ENCODE measurements at places on chromosomes 2 and 18.
A peak's percentile ranks its signal among the peaks of the same experiment; 100 is the strongest.

- ATAC-seq: no peak
These were observed 1.8 kb downstream of the SERPINB13 start for GRCh38 chr18:63588909-63589308.

DNA sequence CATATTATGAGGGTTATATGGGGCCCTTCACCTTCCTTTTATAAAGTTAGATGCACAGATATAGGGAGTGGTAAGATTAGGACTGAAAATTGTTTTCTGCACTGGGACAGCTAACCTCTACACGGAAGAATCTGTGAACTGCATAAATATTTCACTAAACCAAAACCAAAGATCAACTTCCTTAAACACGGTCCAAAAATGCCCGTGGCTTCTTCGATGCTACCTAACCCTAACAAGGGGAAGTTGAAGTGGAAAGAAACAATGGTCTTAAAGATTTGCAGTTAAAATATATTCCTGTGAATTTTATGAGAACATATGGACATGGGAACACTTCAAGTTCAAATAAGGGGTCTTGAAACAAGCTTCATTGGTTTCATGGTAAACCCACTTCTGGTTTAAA, 33.3 kb upstream of the PAX3 start:
- no peak for ATAC-seq

- no peak for ATAC-seq
These were observed 49.5 kb upstream of the TBC1D8 start for GRCh38 chr2:101200676-101201075.

DNA sequence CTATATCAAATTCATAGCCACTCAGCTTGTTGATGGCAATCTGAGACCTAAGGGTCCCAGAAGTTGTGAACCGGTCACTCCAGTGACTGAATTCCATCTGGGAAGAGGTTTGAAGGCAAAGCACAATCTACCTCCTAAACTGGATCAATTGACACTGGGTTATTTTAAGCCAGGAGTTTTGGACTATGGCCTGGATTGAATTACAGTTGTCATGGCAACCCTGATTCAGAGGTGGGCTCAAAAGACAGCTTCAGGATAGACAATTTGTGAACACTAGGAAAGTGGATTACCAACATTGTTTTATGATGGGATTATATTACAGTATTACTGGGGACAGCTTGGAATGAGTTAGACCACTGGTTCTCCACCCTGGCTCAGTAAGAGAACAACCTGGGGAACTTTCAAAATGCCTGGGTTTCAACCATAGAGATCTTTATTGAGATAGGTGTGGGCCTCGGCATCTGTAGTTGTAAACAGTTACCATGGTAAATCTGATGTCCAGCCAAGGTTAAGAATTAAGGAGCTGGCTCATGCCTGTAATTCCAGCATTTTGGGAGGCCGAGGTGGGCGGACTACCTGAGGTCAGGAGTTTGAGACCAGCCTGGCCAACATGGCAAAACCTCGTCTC, 58.8 kb downstream of the MFSD6 start:
- ATAC-seq: no peak

DNA sequence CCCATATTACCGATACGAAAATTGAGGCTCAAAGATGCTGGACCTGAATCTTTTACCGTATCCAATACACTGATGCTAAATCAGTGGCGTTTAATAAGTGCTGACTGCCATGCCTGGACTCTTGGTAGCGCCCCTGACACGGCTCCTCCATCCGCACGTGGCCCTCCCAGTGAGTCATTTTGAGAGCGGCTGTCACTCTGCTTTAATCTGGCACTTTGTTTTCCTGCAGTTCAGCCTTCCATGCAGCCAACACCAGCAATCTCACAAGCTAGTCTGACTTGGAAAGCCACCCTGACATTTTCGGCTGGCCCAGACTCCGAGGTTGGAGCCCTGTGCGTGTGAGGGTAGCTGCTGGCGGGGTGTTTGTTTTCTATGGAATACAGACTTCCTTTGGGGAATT, 155.1 kb upstream of the LMAN1 start:
- ATAC-seq: no peak

GRCh38 chr2:12463189-12463588, 253.5 kb upstream of the TRIB2 start:
- no peak for ATAC-seq

DNA sequence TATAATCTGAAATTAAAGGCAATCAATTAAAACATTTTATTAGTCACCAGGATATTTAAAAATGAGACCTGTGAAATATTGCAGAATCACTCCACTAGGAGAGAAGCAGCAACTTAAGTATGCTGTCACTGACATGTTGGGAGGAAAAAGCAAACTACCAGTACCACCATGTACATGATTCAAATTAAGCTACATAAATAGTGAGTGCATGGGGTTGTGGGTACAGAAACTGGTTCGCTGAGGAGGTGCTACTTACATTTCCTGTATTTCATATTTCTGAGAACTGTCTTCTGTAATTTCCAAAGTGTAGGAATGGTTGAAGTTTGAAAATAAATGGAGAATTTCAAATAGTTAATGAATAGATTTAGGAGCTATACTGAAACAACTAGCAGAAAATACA, 7.9 kb upstream of the NR4A2 start:
- peak; percentile 10 for ATAC-seq

DNA sequence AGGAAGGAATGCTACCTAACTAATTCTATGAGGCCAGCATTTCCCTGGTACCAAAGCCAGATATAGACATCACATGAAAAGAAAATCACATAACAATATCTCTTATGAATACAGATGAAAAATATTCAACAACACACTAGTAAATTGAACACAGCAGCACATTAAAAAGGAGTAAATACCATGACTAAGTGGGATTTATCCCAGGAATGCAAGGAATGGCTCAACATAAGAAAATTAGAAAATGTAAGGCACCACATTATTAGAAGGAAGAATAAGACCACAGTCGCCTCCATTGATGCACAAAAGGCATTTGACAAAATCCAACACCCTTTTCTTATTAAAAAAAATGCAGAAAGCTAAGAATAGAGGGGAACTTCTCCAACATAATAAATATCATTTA, 133.9 kb downstream of the TTC32 start:
- ATAC-seq: no peak

- ATAC-seq: no peak
These were observed 52.5 kb downstream of the RAB31 start for GRCh38 chr18:9760641-9761040.

- ATAC-seq: no peak
These were observed 91.9 kb upstream of the LDAH start for GRCh38 chr2:20914771-20915170.

- ATAC-seq: no peak
These were observed 286.6 kb upstream of the HDAC4 start for GRCh38 chr2:239687441-239687840.

DNA sequence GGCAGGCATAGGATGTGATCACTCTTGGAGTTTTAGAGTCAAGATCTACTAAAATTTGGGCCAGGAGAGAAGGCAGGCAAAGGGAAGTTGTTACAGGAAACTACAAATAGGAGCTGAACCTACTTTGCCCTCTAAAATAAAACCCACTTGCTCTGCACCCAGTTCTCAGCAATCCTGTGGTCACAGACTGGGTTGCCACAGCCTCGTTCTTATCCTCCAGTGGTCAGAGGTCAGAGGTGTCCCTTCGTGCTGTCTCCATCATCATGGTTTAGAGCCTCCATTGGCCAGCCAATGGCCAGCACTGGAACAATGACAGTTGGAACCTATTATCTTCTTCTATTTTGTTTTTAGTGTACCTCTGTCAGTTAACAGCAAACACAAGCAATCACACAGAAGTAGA, 90.7 kb upstream of the TNP1 start:
- ATAC-seq: no peak

DNA sequence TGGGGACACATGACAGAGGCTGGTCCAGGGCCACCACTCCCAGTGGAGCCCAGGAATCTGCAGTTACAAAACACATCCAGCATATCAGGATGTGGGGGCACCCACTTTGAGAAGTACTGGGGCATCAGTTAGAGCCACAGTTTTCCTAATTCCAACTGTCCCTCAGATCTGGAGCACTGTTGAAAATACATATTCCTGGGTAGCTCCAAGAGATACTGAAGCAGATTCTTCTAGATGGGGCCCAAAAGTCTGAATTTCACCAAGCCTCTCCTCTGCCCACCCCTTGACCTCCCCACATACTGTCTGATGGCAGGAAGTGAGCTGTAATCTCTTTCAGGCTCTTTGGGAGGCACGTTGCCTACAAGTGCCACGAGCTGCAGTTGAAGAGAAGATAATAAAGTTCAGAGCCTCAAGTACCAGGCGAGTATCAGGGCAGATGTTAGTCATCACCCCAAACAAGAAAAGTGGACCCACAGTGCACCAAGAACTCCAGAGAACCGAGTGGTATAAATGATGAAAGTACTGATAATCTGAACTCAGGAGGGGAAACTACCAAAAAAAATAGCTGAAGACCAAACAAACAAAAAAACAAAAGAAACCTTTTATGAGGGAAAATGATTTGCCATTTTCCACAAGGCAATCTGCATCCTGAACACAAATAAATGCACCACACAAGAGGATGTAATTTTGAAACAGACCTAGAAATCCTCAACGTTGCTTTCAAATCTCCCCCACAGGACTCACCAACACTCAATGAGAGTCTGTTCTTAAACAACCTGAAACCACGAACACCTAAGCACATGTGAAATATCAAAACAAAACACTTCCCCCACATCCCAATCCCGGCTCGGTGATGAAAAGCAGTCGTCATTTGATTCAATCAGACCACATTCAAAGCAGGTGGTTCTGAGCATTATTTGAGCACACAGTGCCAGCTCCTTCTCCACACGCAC, 98.7 kb downstream of the TCF4 start:
- peak; percentile 33 for ATAC-seq

GRCh38 chr18:50051288-50051687, 143.7 kb downstream of the MYO5B start:
- no peak for ATAC-seq

- ATAC-seq: no peak
These were observed 74.7 kb downstream of the TNFRSF11A start for GRCh38 chr18:62399781-62400308.

DNA sequence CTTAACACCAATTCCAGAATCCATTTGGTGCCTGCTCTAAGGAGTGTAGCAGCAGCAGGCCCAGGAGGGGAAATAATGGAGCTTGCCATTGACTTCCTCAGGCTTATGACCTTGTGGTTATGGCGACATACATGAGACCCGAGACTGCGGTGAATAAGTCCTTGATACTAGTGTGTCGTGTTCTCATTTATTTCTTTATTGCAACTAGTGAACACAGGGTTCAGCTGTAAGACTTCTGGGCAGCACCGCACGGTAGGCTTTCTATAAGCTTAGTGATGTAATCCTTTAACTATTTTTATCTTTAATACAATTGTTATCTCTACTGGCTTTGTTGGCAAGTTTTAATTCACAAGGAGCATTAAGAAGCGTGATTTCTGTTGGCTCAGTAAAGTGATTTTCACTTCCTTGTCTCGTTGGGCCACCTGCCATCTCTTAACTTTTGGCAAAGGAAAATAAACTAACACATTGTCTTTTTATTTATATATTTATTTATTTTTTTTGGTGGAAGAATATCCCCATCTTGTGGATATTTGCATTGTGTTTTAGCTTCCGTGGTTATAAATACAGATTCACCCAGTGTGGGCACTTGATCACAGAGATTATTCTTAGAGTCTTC, 139.8 kb downstream of the LTBP1 start:
- ATAC-seq: no peak

DNA sequence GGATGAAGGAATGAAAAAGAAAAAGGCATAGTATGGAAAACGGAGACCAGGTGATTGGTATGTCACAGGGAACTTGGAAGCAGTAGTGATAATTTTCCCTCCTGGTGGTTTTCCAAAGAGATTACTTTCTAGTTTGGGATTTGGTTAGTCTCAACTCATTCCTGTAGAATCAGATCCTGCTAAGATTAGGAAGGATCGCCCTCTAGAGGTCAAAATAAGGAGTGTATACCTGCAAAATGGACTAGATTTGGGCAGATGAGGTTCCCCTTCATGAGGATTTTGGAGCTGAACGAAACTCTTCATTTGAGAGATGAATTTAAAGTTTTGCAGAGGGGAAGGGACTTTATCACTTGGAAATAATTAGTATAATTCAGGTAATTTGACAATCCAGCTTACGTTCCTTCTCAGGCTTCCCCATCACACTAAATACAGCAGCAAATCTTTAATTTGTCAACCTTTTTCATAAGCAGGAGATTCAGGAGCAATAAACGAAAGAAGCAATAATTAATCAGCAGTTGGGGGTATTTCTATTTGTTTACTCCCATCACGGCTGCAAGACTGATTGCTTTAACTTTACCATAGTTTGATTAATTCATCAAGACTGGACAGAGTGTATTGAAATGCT, 65.2 kb downstream of the CCDC195 start:
- no peak for ATAC-seq

- no peak for ATAC-seq
These were observed 17.3 kb downstream of the C2orf76 start for GRCh38 chr2:119349289-119349688.

GRCh38 chr2:130376433-130377293, 20.8 kb downstream of the PTPN18 start:
- ATAC-seq: no peak
